AG20443 (cell line): ENCODE measurements at places on chromosomes 5 and 9.

GRCh38 chr5:82605441-82605973 lies 327.4 kb upstream of the RPS23 start:
- DNase-seq: no peak

- DNase-seq: peak; percentile 11
These were observed 56.0 kb upstream of the FAM174A start for GRCh38 chr5:100479079-100479688.

- DNase-seq: no peak
These were observed 21.6 kb upstream of the C5orf46 start for GRCh38 chr5:147927901-147928300.

GRCh38 chr5:82439750-82440445 lies 161.7 kb upstream of the RPS23 start:
- DNase-seq: no peak

- peak; percentile 76 for DNase-seq
These were observed 1.5 kb downstream of the RNF145 start for GRCh38 chr5:159207686-159208513.

- DNase-seq: no peak
These were observed 4.7 kb downstream of the SARDH start for GRCh38 chr9:133733421-133733795.

DNA sequence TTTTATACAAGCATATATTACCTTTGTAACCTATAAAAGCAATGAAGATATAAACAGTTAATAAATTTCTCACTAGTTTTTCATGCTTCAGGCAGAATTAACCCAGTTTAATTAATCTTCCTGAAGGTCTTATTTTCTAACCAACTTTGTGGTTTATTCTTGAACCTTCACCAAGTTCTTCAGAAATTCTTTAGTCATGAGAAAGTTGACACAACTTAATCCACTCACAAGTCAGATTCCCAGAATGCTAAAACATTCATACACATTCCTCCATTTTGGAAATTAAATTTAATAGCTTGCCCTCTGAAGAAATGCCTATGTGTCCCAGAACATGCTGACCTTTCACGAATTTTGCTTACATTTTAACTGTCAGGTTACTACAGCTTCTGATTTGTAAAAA lies 105.4 kb upstream of the PAM start:
- peak; percentile 16 for DNase-seq

DNA sequence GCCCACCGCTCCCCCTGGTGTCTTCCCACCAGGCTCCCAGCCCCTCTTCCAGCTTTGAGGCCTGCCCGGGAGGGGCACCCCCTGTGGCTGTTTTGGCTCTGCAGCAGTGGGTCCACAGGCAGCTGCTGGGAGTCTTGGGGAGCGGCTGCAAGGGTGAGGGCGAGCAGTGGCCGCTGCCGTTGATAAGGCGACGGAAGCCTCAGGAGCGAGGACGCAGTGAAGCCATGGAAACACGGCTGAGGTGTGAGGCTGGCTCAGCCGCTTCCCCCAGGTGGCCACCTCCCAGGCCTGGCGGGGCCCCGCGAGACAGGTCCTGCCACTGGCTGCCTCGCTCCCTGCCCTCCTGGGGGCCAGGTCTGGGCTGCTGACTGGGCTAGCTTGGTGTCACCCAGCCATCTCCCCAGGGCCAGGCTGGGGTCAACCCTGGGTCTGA lies 41.5 kb downstream of the CXXC5 start:
- no peak for DNase-seq

DNA sequence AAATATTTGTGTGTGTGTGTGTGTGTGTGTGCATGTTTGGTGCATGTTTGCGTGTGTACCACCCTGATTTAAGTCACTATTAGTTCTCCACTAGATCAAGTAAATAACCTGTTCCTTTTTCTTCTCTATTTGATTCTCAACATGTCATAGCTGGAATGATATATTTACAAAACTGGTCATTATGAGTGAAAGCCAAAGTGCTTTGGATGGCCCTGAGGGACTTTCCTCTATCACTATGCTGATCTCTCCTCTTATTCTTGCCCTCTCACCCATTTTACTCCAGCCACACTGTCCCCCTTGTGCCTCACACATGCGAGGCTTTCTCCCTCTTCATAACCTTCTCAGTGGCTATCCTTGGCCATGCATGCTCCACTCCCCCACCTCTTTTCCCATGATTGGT lies 144.6 kb upstream of the NMUR2 start:
- no peak for DNase-seq

DNA sequence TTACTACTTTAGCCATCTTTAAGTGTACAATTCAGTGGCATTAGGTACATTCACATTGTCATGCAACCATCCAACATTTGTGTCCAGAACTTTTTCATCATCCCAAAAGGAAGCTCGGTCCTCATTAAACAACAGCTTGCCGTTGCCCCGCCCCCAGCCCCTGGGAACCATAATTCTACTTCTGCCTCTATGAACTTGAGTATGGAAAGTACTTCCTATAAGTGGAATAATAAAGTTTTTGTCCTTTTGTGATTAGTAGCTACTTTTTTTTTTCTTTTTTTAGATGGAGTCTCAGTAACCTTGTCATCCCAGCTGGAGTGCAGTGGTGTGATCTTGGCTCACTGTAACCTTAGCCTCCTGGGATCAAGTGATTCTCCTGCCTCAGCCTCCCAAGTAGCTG lies 5.0 kb downstream of the GBGT1 start:
- DNase-seq: no peak

GRCh38 chr9:37968228-37968701 lies 64.3 kb upstream of the SLC25A51 start:
- DNase-seq: peak; percentile 77

- DNase-seq: no peak
These were observed 166.1 kb downstream of the MACROH2A1 start for GRCh38 chr5:135232958-135233357.

DNA sequence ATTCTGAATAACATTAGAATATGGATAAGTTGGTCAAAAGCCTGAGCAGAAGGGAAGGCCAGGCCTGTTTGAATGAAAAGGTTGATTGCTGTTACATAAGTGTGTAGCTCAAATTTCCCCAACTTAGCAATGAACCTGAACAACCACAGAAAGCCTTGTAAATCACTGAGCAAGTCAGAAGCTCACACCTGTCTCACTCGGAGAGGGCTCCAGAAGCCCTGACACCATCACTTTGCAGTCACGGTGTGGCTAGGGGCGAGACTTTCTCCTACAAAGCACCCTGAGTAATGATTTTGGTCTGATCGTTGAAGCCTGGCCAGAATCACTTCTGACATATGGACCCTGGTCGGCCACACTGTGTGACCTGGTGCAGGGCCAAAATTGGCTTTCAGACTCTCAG lies 62.0 kb downstream of the MTX3 start:
- DNase-seq: no peak

DNA sequence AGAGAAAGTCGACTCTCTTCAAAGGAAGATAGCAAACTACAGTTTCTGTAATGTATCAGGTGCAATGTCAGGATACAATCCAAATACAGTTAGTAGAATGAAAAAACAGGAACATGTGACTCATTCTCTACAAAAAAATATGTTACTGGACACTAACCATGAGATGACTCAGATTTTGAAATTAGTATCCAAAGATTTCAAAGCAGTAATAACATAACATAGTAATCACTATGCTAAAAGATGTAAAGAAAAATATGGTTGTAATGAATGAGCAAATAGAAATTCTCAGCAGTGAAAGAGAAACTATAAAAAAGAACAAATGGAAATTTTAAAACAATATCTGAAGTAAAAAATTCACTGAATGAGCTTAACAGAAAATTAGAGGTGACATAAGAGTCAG lies 42.3 kb downstream of the SHOC1 start:
- no peak for DNase-seq

DNA sequence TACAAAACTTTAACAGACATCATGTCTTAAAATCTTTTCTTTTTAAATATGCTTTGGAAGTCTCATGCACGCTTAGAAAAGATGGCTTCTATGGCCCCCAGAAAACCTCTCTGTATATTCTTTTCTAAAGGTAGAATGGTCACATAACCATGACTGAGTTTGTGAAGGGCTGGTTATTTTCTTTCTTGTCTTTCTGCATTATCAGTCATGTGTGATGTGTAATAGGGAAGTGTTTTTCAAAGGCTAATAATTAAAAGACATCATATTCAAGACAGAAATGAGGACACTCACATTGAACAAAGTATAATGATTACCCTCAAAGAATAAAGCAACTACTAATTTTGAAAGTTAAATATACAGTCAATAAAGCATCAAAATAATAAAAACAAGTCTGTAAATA lies 253.4 kb downstream of the TRPM3 start:
- no peak for DNase-seq

DNA sequence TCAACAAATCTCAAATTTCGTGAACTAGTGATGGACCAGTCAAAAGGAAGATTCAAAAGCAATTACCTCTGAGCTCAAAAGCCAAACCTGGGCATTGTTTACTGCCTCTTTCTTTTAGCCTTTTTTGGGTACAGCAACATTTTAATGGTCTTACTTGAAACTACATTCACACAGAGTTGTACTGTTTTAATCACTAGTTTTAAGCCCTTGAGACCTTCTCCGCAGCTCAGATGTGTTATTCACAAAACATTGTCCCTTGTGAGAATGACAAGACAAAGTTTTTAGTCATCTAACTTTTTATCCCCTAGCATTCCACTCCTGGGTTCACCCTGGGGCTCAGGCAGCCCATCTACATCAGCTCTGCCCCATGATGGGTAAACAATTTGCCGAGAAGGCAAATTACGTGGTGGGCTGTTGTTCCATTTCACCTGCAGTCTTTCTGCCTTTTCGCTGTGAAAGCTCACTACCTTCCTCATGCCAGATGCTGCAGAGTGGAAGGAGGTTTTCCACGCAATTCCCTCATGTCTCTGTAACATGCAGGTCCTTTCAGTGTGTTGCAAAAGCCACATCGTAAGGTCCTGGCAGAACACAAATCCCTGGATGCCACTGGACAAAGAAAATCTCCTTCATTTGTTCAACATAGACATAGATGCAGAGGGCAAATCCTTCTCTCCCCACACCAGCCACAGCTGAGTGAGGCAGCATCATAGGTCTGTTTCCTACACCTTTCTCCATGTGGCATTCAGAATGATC lies 175.7 kb downstream of the EBF1 start:
- no peak for DNase-seq

GRCh38 chr5:4738298-4738697 lies 401.8 kb upstream of the ADAMTS16 start:
- DNase-seq: no peak

- DNase-seq: no peak
These were observed 217.0 kb downstream of the DMRT2 start for GRCh38 chr9:1267141-1267570.

DNA sequence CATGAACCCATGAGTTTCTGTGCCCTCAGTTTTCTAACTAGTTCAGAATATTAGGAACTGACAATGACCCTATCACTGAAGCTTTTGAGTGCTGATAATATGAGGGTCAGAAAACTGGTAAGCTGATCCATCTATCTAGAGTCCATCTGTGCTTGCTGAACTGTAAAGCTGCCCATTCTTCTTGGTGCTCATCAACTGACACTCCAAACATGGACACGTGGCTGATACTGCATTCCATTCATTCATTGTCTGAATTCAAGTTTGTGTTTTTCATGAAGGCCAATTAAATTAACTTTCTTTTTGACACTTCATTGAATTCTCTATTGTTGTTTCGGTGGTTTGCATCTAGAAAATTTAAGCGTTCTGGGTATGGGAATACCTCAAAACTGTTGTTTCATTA lies 17.6 kb downstream of the NREP start:
- no peak for DNase-seq

GRCh38 chr9:135504262-135505243 lies 4.1 kb downstream of the MRPS2 start:
- DNase-seq: peak; percentile 83

GRCh38 chr9:124218438-124218982 lies 39.2 kb upstream of the NEK6 start:
- DNase-seq: peak; percentile 79

- no peak for DNase-seq
These were observed 297.7 kb upstream of the NUDT12 start for GRCh38 chr5:103860327-103860726.

GRCh38 chr5:150107909-150108447 lies 21.6 kb upstream of the CSF1R start:
- DNase-seq: peak; percentile 75

DNA sequence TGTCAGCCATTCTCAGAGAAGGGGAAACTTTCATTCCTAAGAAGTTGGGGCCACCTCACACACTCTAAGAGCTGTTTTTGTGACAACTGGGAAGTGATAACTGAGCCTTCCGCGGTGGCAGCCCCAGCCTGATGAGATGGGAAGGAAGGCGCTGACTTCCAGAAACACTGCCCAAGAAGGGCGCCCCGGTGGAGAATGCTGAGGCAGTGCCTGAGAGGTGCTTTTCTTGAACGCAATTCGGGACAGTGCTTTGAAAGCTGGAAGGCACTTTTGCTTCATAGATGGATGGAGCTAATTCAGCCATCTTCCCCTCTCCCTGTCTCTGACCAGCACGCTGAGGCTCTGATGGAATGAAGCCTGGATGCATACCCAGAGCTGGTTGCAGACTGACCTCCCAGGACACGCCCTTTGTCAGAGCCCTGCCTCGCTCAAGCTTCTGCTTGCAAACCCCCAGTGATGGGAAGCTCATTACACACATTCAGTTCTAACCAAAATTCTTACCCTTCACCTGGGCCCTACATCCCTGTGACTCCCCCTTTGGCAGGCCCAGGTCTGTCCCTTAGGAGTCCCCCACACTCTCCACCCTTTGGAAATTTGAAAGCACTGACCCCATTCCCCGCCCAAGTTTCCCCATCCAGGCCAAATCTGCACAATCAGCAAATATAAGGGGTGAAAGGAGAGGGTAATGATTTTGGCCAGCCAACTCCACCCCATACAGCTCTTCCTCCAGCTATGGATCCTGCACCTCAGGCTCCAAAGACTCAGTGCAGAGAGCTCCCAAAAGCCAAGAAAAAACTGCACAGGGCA lies 66.6 kb upstream of the SLC25A51 start:
- no peak for DNase-seq

- DNase-seq: no peak
These were observed 3.9 kb downstream of the SPARC start for GRCh38 chr5:151682751-151683331.

GRCh38 chr5:143360755-143361154 lies 42.7 kb downstream of the NR3C1 start:
- DNase-seq: no peak

DNA sequence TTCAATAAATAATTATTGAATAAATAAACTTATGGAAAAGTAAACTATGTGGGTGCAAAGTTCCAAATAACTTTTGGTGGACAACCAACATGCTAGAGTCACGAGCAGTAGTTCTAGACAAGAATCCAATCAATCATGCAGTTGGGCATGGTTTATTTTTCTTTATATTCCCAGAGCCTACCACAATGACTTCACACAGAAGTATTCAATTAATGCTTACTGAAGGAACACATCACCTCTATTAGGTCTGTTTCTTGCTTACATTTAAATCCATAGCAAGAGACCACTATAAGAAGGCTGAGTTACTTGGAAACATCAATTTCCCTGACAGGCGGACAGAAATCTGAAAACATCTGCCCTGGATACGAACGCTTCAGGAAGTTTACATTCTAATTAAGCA lies 214.2 kb downstream of the TMEM232 start:
- DNase-seq: no peak
